ENCODE measurements at places on chromosomes 6 and 20. TPM values are rescaled to one million over a fixed set of nuclear protein-coding genes. Genes with fewer than 3 reads are reported as not detected.

GRCh38 chr6:167078745-167079144, 44.2 kb upstream of the CCR6 start:
- no peak overlapping the region for H3K4me3 ChIP-seq
- no peak for DNase-seq
- no peaks in the 10 kb centered on the region for H3K4me1 ChIP-seq
- no peaks in the 10 kb centered on the region for H3K36me3 ChIP-seq

DNA sequence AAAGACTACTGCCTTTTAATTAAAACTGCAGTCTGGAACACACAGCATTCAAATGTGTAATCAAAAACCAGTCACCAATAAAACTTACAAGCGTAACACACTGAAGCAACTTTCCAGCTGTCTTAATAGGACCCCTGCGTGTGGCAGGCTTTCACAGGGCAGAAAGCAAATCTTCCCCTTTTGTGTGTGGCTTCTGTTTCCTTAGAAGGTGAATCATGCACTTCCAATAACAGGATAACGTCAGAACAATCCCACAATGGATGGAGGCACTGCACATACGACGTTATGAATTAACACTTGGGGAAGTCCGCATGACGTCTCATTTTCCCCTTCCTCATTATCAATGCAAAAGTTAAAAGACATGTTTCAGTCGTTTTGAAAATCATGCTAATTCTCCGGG, 44.8 kb downstream of the INSM1 start:
- H3K27ac ChIP-seq = no peak overlapping the region
- no peak overlapping the region for H3K4me3 ChIP-seq
- H3K4me1 ChIP-seq = no peaks in the 10 kb centered on the region
- no peaks in the 10 kb centered on the region for H3K36me3 ChIP-seq

Gene ACTR5
- total RNA-seq = 3.9 TPM

Gene SLC35B2
- 143 TPM for total RNA-seq

GRCh38 chr6:122969999-122970533, 26.0 kb upstream of the CLVS2 start:
- no peak for DNase-seq
- H3K27ac ChIP-seq = no peak overlapping the region
- no peaks in the 10 kb centered on the region for H3K4me1 ChIP-seq
- no peak overlapping the region for H3K4me3 ChIP-seq
- peaks cover 2% of the 10 kb centered on the region for H3K27me3 ChIP-seq
- no peaks in the 10 kb centered on the region for H3K36me3 ChIP-seq

Gene ADGB
- total RNA-seq = not detected

DNA sequence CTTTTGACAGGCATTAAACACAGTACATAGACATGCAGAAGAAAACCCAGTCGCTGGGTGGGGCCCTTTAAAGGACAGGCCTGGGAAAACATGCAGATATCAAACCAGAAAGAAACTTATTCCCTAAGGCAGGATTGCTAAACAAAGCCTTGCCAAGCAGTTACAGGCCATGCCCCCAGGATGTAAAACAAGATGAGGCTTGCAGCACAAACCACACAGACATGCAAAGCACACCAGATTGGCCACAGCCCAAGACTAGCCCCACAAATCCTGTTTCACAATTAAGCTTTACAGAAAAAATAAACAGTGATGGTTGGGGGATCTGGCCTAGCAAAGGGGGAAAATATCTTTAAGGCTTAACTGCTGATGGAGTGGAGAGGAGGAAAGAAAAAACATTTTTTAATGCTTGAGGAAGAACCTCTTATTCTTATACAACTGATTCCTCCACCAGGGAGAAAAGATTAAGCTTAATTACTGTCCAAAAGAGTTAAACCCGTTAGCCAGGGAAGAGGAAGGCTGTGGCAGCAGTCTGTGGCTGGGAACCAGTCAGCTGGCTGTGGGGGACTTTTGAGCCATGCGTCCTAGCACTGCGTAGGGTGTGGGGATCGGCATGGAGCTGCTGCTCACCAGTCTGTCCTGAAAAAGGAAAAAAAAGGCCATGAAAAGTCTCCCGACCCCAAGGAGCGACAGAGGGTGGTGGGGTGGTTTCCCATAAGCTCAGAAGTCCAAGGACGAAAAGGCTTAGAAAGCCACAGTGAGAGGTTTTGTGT, 28.4 kb downstream of the COL19A1 start:
- H3K4me3 ChIP-seq = no peak overlapping the region
- no peak overlapping the region for H3K27ac ChIP-seq
- DNase-seq = no peak
- no peaks in the 10 kb centered on the region for H3K27me3 ChIP-seq
- H3K4me1 ChIP-seq = no peaks in the 10 kb centered on the region

DNA sequence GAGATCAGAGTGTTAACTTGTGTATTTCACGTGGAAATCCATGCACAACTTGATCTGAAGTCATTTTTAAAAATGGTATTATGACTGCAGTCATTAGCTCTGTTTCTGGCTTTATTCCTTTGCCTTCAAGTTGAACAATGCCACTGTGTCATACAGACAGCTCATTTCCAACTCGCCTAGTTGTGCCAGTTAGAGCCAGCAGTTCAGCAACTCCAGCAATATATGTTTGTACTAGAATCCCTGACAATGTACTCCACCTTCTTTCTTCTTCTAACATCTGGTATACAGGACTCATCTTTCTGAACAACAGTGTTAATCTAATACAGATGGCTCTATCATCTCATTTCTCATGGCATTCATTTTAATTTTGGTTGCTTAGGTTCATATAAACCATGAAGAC, 418.3 kb upstream of the POU3F2 start:
- no peak for DNase-seq
- no peak overlapping the region for H3K27ac ChIP-seq
- no peaks in the 10 kb centered on the region for H3K27me3 ChIP-seq
- H3K36me3 ChIP-seq = no peaks in the 10 kb centered on the region
- H3K4me1 ChIP-seq = no peaks in the 10 kb centered on the region

DNA sequence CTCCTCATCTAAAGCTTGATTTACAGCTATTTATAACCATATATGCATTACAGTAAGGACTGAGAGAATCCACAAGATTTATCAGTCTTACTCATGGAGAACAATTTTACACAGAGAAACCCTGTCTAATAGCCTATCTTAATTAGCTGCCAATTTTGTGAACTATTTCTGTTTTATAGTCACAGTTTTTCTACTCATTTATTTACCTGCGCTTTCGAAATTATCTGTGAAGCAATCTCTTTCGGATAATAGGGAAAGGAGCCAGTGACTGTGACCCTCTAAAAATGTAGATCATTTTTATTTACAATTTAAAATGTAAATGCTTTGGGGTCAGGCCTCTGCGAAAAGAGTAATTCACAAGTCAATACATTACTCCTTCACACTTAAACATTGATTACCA, 98.1 kb downstream of the TSHZ2 start:
- H3K27me3 ChIP-seq = no peaks in the 10 kb centered on the region
- no peak for DNase-seq
- no peaks in the 10 kb centered on the region for H3K4me1 ChIP-seq

Gene SLC35F1
- not detected for total RNA-seq

Gene NMBR
- not detected for total RNA-seq

- no peaks in the 10 kb centered on the region for H3K36me3 ChIP-seq
- H3K4me3 ChIP-seq = peak overlapping the region; percentile 86
- peaks cover 15% of the 10 kb centered on the region for H3K27me3 ChIP-seq
- peak; percentile 35 for DNase-seq
- H3K4me1 ChIP-seq = peaks cover 29% of the 10 kb centered on the region
Measured at GRCh38 chr20:1803061-1803931, 91.9 kb upstream of the SIRPA start.

Gene SCP2D1
- total RNA-seq = not detected

GRCh38 chr6:106927531-106928398, 46.8 kb downstream of the CD24 start:
- peak; percentile 7 for DNase-seq
- peaks cover 8% of the 10 kb centered on the region for H3K27me3 ChIP-seq
- H3K36me3 ChIP-seq = no peaks in the 10 kb centered on the region

GRCh38 chr6:45899683-45899946, 116.0 kb downstream of the CLIC5 start:
- no peak overlapping the region for H3K27ac ChIP-seq
- no peak overlapping the region for H3K4me3 ChIP-seq
- H3K36me3 ChIP-seq = no peaks in the 10 kb centered on the region
- peaks cover 16% of the 10 kb centered on the region for H3K27me3 ChIP-seq
- no peak for DNase-seq

Gene PTK7
- 98.2 TPM for total RNA-seq

GRCh38 chr20:37919389-37920040, 16.6 kb downstream of the VSTM2L start:
- H3K4me3 ChIP-seq = no peak overlapping the region
- no peaks in the 10 kb centered on the region for H3K36me3 ChIP-seq
- H3K27ac ChIP-seq = no peak overlapping the region
- DNase-seq = no peak

DNA sequence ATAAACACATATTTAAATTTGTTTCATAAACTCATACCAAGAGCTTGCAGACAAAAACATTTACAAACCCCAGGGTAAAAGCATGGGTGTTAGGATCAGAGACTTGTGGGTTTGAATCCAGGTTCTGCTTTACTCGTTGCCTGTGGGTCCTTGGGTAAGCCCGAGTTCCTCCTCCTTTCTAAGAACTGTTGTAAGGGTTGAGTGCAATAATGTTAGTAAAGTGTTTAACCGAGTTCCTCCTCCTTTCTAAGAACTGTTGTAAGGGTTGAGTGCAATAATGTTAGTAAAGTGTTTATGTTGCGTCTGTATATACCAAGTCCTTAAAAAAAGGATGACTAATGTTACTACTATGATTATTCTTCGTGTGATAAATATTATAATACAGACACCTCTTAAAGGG, 18.7 kb downstream of the CCDC170 start:
- no peaks in the 10 kb centered on the region for H3K4me1 ChIP-seq
- no peak overlapping the region for H3K27ac ChIP-seq
- no peak overlapping the region for H3K4me3 ChIP-seq
- no peak for DNase-seq

GRCh38 chr6:76441875-76442274, 369.4 kb upstream of the IMPG1 start:
- no peaks in the 10 kb centered on the region for H3K4me1 ChIP-seq
- no peak overlapping the region for H3K27ac ChIP-seq
- no peak for DNase-seq
- H3K4me3 ChIP-seq = no peak overlapping the region

Data from HFFc6 (cell line).